ENCODE measurements at places on chromosomes 7 and 10.

- DNase-seq = no peak
These were observed 28.2 kb downstream of the LYZL1 start for GRCh38 chr10:29317027-29317420.

- DNase-seq = no peak
These were observed 181.3 kb downstream of the TAX1BP1 start for GRCh38 chr7:27921081-27921836.

GRCh38 chr7:124031406-124031805, 1.5 kb downstream of the TMEM229A start:
- no peak for DNase-seq

DNA sequence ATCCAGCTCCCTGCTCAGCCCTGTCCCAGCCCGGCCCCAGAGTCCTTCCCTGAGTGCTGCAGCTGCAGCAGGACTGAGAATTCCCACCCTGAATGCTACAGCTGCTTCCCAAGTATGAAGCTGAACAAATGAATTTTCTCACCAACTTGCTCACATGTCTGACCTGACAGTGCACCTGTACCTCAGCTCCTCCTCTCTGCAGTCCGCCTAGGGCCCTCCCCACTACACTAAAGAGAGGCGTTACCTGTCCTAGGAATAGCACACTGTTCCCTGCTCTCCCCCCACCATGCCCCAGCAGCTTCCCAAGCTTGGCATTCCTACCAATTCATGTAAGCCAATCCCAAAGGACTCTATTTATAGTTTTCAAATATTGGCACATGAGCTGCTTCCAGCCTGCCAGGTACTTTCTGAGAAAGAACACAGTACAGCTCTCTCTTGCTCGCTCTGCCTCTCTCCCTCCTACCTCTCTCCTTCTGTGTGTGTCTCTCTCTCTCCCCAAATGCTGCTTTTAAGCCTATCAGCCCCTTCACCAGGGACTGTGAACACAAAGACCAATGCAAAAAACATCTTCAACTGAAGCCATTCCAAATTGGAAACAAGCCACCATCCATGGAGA, 400.1 kb downstream of the TNS3 start:
- peak; percentile 8 for DNase-seq

- DNase-seq = no peak
These were observed 202.8 kb downstream of the RAPGEF5 start for GRCh38 chr7:22154143-22154529.

DNA sequence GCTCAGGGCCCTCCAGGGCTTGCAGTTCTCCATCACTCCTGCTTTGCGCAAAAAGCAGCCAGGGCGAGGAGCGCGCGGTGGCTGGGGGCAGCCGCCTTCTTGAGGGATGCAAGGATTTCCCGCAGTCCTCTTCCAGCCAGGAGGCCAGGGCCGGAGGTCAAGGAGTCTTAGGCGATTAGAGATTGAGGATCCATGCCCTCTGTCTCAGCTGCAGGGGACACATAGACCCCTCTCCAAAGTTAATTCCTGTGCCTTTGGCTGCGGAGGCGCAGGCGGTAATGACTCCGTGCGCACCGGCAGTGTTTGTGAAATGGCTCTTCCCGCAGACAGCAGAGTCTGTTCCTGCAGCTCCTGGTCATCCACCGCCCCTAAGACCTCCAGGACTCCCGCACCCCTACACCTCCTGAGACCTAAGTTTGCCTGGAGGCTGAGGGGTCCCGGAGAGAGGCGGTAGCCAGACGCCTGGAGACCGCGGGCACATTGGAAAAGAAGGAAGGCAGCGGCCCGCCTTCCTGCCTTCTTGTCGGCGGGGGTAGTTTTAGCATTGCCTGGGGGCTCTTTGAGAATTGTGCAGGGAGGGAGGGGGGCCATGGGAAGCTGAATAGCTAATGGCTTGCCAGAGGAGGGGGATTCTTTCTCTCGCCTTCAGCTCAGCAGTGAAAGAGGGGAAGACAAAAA, 3.3 kb upstream of the NEUROG3 start:
- DNase-seq = no peak

GRCh38 chr10:73169320-73169719, 1.4 kb downstream of the FAM149B1 start:
- no peak for DNase-seq

DNA sequence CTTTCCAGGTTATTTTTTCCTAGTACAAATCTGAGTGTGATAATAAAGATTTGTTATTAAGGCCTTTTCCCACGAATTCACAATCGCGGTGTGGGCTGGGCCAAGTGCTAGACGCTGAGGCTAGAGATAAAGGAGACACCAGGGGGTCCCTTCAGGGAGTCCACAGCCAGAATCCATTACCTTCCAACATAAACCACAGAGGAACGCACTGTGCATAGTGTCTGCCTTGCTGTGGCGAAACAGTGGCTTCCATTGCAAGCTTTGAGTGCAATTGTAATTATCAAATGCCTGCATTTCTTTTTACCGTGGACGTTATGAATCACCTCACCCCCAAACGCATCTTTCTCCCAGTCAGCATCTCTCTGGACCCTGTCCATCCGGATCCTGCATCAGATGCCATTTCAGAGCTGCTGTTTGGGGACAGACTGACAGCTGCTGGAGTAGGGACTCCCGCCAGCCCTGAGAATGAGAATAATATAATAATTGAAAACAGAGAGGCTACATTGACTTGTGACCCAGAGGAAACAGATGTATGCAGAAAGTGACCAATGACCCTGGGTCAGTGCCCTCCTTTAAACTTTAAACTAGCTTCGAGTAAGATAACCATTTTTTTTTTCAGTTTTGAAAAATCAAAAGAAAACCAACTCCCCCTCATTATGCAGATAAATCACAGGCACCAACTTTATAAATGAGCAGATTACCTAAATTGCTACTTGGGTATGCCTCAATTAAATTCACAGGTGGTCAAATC, 456.2 kb upstream of the NRP1 start:
- no peak for DNase-seq

GRCh38 chr7:116990056-116990455, 36.8 kb downstream of the ST7 start:
- no peak for DNase-seq

- no peak for DNase-seq
These were observed 551.7 kb downstream of the HTR7 start for GRCh38 chr10:90306187-90306586.

- DNase-seq = no peak
These were observed 34.1 kb downstream of the ZRANB1 start for GRCh38 chr10:124975977-124976514.

GRCh38 chr7:148815612-148816011, 68.5 kb downstream of the EZH2 start:
- DNase-seq = no peak

DNA sequence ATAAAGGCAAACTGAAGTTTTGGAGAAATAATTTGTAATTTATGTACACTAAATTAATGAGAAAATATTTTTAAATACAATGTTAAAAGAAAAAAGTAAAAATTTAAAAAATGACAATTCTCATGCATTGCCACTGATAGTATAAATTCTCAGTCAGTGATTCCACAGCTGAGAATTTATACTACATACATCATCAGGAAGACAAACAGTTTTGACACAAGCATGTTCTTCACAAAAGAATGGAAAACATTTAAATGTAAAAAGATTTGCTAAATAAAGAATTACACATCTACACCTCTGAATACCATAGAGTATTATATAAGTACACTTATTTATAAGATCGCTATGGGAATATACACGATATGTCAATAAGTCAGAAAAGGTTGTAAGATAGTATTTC, 101.1 kb upstream of the LAMB4 start:
- no peak for DNase-seq

DNA sequence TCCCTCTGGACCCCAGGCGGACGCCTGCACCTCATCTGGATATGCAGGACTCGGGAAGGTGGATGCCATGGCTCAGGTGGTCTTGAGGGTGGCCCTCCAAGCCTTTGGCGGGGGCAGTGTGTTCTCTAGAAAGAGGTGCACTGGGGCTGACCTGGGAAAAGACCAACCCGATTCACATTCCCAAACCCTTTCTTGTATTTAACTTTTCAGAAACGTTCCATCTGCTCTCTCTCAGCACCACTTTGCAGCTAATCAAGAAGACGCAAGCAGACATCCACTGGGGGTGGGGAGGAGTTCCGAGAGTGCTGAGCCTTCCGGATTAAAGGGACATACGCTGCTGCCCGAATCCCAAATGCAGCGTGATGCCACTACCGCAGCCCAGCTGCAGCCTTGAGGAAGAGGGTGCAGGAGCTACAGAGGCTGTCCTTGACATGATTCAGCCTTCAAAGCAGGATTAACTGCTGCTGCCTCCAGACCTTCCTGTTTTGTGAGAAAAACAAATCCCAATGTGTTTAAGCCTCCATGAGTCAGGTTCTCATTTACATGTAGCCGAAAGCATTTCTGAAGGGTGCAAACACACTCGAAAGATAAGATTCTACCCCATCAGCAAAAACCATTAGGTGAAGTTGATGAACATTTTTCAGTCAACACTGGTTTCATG, 39.9 kb downstream of the RBM17 start:
- no peak for DNase-seq

- no peak for DNase-seq
These were observed 10.4 kb downstream of the ASB15 start for GRCh38 chr7:123612024-123612423.

GRCh38 chr10:115117301-115117700, 24.1 kb downstream of the ATRNL1 start:
- DNase-seq = no peak

GRCh38 chr7:139681463-139681755, 96.4 kb downstream of the HIPK2 start:
- no peak for DNase-seq

DNA sequence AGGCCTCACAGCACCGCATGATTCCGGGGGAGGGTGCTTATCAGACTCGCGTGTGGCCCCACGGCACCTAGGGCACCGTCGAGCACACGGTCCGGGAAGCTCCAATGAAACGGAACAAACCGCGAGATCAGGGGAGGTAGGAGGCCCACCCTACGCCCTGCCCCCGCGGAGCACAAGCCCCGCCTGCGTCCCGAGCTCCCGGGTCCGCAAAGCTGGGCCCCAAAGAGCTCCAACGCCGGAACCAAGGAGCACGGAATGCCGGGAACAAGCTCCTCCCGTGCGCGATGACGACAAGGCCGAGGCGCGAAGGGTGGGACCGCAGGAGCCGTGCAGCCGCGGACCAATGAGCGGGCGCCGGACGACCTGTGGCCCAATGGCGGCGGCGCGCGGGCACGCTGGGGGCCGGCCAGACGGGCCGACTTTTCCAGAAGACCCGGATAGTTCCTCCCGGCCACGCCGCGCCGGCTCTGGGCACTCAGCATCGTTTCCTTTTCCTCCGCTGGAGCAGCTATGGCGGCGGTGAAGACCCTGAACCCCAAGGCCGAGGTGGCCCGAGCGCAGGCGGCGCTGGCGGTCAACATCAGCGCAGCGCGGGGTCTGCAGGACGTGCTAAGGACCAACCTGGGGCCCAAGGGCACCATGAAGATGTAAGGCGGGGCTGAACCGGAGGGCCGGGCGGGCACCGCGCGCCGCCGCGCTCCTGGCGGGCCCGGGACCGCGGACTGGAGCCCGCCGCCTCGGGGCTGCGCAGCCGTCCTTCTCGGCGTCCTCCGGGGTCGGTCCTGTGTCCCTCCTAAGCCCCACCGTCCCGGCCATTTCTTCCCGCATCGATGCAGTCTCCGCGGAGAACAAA, at the start of the genes CCT6A and PSPH:
Gene CCT6A, plus strand, starts transcription at position 427 of the 853 bp plus-strand sequence. Its CDS starts 84 bp downstream, at position 511.
Gene PSPH, minus strand, starts transcription at position 106 of the 853 bp plus-strand sequence. CDS start 30,232 bp downstream, outside the sequence.
- DNase-seq = peak; percentile 74

Measured in cerebellar nuclear complex (tissue), 1 donor.